Colonic mucosa (tissue), 4 donors: ENCODE measurements at places on chromosomes 2 and 18. TPM values are rescaled to one million over a fixed set of nuclear protein-coding genes. Genes with fewer than 3 reads are reported as not detected.

DNA sequence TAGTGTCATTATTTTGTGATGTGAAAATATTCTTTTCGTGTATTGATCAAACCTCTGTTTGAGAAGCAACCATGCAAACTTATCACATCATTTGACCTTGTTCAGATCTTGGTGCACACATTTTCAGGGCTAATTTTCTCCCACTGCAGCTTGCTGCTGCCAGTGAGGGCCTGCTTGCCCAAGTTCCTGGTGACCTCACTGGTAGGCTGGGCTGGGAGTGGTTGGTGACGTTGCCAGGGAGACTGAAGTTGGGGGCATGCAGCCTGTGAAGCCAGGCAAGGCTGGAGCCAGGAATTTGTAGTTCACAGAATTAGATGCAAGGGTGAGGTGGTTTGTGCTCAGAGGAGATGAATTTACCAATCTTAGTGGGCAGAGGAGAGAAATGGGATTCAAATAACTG, 38.5 kb downstream of the PARD3B start:
- no peak overlapping the region for H3K27ac ChIP-seq
- no peaks in the 10 kb centered on the region for H3K4me1 ChIP-seq
- no peak overlapping the region for H3K4me3 ChIP-seq

DNA sequence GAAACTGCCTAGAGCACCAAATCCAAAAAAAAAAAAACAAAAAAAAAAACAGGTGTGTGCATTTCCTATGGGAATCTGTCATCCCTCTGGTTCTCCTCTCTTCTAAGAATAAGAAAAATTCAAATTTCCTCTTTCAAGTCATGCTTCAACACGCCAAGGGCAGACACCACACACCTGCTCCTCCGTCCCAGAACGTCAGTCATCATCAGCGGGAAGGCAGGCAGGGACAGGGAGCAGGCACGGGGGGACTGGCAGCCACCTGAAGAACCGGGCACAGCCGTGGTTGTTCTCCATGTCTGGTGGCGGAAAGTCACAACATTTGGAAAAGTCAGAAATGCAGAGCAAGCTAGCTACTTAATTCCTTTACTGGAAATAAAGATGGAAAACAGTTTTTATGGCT, 214.8 kb downstream of the IKZF2 start:
- H3K27me3 ChIP-seq: no peaks in the 10 kb centered on the region
- H3K4me1 ChIP-seq: no peaks in the 10 kb centered on the region
- no peak for DNase-seq
- H3K27ac ChIP-seq: no peak overlapping the region
- H3K36me3 ChIP-seq: no peaks in the 10 kb centered on the region
- no peak overlapping the region for H3K4me3 ChIP-seq

DNA sequence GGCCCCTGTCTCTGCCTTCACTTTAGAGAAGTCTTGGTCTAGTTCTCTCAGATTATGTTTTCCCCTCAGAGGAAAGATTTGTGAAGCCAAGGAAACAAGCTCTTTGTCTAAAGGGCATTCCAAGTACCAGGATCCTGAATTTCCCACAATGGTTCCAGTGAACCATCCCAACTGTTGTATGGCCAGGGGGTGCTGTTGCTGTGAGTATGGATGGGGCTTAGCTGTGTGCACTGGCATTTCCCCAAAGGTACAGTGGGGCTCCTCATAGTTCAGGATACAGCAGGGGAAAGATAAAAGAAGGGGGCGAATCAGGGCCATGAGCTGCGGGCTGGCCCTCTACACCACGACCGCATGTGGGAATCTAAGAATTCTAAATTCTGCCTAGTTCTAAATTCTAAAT, 1154.0 kb upstream of the FANCL start:
- no peaks in the 10 kb centered on the region for H3K36me3 ChIP-seq
- no peak overlapping the region for H3K27ac ChIP-seq
- DNase-seq: no peak
- H3K27me3 ChIP-seq: no peaks in the 10 kb centered on the region

The FAM228B gene
- 6.2 TPM for total RNA-seq

The GTF2A1L gene
- 1.5 TPM for total RNA-seq
